GM23248 (cell line): ENCODE measurements at places on chromosomes 13 and 19. TPM values are rescaled to one million over a fixed set of nuclear protein-coding genes. Genes with fewer than 3 reads are reported as not detected.

- DNase-seq: no peak
Observed at GRCh38 chr13:24897293-24897692, 133.3 kb downstream of the RNF17 start.

DNA sequence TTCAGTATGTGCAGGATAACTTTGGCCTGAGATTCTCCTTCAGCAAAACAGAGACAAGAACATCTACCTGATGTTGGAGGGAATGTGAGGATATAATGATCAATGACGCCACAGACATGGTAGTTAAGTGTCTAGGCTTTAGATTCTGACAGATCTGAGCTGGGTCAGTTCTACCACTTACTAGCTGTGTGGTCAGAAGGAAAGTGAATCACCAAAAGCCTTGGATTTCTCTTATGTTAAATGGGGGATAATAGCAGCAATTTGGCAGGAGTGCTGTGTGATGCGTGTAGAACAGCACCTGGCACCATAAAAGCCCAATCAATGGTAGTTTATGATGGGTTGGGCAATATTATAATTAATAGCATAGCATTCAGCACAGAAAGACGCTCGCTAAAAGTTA is 41.7 kb downstream of the RXFP2 start:
- peak; percentile 41 for DNase-seq

GRCh38 chr13:113655346-113656002 is 2.5 kb downstream of the ATP4B start:
- DNase-seq: no peak

GRCh38 chr13:32252812-32253438 is 62.2 kb downstream of the ZAR1L start:
- DNase-seq: no peak

DNA sequence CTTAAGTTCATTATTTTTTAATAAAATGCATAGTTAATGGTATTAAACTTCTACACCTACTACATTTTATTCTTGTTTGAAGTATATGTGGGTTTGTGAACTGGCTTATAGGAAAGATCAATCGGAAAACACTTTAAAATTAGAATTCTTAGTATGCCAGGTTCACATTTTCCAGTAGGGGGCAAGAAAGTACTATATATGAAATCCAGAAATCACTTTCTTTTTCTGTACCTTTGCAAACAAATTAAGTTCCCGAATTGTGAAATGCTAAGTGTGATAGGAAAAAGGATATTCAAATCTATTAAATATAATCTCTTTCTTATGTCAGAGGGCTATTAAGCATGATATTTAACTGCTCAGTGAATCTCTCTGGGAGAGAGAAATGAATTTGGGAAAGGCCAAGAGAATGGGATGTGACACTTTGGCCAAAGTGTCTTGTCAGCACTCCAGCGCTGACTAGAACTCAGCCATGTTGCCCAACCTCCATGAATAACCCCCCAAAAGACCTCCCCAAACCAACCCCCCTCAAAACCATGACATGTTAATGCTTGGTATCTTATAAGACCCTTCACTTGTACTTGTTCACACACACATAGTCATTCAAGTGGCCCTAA is 122.6 kb upstream of the SLC10A2 start:
- DNase-seq: peak; percentile 14

DNA sequence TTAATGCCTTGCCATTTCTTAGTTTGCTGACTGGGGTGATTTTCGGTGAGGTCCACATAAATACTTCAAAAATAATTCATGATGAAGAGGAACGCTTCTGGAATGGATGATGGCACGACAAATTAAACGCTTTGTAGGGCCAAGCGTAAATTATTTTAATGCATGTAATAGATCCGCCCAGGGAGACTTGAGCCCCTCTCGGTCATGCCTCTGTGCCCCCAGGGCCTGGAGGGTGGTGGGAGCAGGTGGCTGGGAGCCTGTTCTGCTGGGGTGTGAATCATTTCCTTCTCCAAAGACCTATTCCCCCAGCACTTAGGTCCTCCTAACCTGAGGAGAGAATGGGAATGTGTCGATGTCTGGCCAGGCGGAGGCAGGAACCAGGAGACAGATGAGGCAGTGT is 350.6 kb downstream of the ZNF536 start:
- no peak for DNase-seq

GRCh38 chr19:795073-795611 is 2.1 kb upstream of the PTBP1 start:
- DNase-seq: peak; percentile 40

GRCh38 chr13:80798576-80799133 is 457.7 kb upstream of the SPRY2 start:
- DNase-seq: no peak

GRCh38 chr19:49780861-49781260 is 14.1 kb downstream of the AP2A1 start:
- no peak for DNase-seq

GRCh38 chr13:109480011-109480955 is 306.1 kb downstream of the IRS2 start:
- peak; percentile 50 for DNase-seq

DNA sequence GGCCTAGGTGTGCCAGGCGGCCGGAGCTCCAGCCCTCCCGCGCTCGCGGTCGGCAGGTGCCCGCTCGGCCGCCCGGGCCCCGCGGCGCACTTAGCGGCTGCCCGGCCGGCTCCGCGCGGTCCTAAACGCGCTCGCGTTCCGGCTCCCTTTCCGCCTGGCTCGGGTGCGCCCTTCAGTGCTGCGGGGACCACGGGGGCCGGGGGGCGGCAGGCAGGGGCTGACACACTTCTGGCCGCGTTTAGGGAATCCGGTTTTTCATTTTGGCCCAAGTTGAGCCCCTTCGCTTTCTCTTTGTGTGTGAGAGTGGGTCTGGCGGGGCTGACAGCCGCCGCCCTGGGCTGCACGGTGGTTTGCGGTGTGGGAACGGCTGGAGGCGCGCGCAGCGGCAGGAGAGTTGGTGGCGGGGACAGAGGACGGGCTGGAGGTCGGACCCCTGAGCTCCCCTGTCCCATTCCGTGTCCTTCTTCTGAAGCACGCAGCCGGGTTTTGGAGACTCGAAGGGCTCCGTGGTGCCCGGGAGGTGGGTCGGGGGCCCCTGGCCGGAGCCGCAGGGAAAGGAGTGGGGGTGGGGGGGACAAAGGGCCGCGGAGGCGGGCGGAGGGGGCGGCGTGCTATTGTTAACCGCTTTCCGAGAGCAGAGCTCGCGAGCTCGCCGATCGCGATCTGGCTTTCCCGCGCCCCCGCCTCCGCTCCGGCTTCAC is 3.1 kb downstream of the FGF9 start:
- peak; percentile 63 for DNase-seq

GRCh38 chr13:40158218-40158617 is 502.8 kb downstream of the COG6 start:
- peak; percentile 46 for DNase-seq

DNA sequence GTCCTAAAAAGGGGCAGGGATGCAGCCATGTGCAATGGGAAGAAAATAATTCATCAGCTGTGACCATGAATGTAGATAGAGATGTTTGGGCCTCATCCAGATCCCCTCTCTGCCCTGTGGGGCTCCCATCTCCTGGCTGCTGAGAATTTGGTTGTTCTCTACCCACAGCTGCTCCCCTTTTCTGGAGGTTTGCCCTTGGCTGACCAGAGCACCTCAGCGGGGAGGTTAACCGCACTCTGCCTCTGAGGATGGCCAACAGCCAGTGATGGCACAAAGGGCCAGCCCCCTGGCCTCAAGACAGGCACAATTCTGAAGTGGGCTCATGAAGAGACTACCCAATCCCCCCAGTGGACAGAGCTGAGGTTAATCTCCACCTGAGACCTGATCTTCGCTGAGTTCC is 61.5 kb upstream of the SERP2 start:
- DNase-seq: no peak

DNA sequence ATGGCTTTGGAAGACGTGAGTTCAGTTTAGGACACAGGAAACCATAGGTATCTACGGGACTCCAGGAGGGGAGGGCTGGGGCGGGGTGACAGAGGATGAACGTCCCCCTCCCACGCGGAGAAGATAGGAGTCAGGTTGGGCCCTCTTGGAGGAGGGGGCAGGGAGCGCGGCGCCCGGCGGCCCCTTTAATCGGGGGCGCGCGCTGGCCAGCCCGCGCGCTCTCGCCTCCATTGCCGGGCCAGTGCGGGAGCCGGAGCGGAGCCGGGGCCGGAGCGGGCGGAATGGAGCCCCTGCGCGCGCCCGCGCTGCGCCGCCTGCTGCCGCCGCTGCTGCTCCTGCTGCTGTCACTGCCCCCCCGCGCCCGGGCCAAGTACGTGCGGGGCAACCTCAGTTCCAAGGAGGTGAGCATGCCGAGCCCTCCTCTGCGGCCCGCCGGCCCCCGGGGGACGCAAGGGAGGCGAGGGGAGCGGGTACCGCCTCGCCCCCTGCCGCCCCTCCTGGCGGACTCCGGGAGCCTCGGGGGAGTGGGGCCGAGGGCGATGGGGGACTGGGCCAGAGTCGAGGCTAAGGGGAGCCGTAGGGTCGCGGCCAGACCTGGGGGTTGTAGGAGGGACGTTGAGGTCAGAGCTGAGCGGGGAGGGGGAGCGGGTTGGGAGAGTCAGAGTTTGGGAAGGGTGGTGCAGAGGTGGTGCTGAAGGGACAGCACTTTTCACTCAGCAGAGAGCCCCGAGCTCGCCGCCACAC is at the start of gene TMEM145:
Gene TMEM145 (plus strand): TSS at position 214 of the 744 bp plus-strand sequence. CDS start 68 bp downstream, at position 282.
- DNase-seq: peak; percentile 77

GRCh38 chr13:97082461-97083207 is 88.4 kb upstream of the OXGR1 start:
- DNase-seq: no peak

DNA sequence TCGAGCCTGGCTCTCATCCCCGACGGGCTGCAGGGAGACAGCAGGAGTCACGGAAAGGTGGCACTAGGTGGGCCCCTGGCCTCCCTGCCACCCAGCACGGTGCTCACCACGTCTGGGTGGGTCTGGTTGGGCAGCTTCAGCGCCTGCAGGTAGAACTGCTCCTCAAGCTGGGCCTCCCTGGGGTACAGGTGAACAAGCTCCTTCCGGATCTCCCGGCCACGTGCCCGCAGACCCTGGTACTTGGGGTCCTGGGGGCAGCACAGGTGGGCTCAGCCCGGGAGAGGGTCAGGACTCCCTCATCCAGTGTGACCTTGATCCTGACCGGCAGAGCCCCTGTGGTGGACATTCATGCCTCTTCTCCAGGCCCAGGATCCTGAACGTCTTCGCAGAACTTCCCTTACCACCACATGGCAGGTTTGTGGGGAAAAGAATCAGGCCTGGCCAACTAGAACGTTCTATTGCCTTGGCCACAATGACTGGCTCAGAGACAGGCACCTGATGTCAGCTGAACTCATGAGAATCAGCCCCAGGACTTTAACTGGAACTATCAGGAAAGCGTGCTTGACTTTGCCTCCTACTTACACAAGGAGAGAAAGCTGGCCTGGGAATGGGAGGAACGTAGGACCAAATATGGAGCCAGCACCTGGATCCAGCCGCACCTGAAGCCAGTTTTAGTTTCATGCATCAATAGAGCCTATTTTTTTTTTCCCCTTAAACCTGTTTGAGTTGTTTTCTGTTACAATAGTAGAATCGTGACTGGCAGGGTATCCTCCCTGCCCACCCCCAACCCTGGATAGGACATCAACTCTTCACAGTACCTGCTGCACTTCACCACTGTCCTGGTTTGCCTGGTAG is 8.9 kb downstream of the SARS2 start:
- DNase-seq: no peak

- peak; percentile 75 for DNase-seq
Observed at GRCh38 chr19:55647732-55648584, at the start of gene CCDC106. TSS of gene CCDC106 (plus strand) at chr19:55648212. CDS start at chr19:55649047, 835 bp downstream.

- no peak for DNase-seq
Observed at GRCh38 chr13:54357284-54357933, 1328.8 kb downstream of the OLFM4 start.

- peak; percentile 42 for DNase-seq
Observed at GRCh38 chr13:42333613-42334328, 61.8 kb downstream of the AKAP11 start.

DNA sequence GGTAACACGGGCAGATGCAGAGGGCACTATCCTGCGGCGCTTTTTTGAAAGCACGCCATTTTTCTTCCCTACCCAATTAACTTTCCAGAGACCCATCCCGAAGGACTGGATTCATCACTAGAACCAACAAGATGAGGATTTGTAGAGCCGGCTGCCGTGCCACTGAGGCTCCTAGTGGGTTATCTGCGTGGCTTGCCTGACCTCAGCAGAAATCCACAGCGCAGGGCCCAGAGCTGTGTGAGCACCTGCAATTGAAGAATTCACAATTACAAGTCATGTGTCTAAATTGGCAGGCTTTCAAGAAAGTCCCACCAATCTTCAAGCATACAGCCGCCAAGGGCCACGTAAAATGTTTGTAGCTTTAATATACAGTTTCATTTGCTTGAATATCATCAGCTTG is 75.5 kb downstream of the ALOX5AP start:
- no peak for DNase-seq

- DNase-seq: peak; percentile 71
Observed at GRCh38 chr19:1213391-1214286, 8.1 kb downstream of the STK11 start.

DNA sequence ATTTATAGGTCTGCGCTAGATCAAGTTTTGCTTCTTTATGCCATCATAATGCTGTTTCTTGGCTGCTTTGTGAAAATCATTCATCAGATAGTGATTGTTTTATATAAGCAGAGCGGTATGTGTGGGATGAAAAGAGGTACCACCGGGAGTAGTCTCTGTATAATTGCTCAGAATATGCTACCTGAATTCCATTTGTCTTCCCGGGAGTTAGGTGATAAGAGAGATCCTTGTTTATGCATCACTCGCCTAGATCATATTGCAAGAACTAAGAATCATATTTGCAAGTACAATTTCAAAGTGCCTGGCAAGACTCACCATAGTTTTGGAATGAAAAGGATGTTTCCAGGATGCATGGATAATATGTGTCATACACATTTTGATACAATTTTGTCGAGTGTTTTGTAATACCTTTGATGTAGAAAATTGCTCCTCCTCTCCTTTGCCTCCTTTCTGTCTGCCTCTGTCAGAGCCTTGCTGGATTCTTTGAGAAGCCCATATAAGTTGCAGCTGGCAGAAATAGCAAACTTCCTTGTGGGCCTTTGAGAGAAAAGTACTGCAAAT is 1306.0 kb upstream of the SLC10A2 start:
- DNase-seq: no peak

DNA sequence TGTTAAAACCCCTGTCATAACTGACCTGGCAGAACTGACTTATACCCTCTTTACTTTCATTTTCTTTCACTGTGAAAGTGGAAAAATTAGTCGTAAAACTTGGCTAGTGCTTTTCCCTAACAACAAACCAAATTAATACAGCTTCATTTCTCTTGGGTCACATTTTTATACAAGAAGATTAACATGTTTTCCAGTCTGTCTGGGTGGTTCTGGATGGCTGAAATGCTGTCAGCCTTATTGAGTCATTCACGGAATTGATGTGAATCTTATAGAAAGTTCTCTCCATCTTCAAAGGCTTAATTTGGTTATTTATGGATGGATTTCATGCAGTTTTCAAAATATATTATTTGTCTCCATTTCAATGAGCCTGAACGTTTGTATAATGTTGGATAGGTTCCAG is 440.0 kb downstream of the KCTD12 start:
- DNase-seq: no peak

PDE4A gene
- 15.9 and 17.4 TPM in 2 replicates for polyA plus RNA-seq

FBXO27 gene
- polyA plus RNA-seq: 2.1 and 4.0 TPM in 2 replicates

TMEM38A gene
- 1.1 and 1.6 TPM in 2 replicates for polyA plus RNA-seq

SLC5A5 gene
- not detected in 2 replicates for polyA plus RNA-seq

SULT2A1 gene
- polyA plus RNA-seq: not detected in 2 replicates

ZNF729 gene
- polyA plus RNA-seq: not detected in 2 replicates

C13orf42 gene
- polyA plus RNA-seq: not detected in 2 replicates

PLPPR3 gene
- not detected in 2 replicates for polyA plus RNA-seq

IGSF23 gene
- polyA plus RNA-seq: 0.63 and 0.79 TPM in 2 replicates

ZNF497 gene
- polyA plus RNA-seq: 0.65 and 0.72 TPM in 2 replicates

ZNF681 gene
- polyA plus RNA-seq: 0.38 and 1.1 TPM in 2 replicates

CARD8 gene
- 6.3 and 6.6 TPM in 2 replicates for polyA plus RNA-seq
